ENCODE measurements at places on chromosomes 5 and 9. TPM values are rescaled to one million over a fixed set of nuclear protein-coding genes. Genes with fewer than 3 reads are reported as not detected.
A peak's percentile ranks its signal among the peaks of the same experiment; 100 is the strongest.

- no peaks in the 10 kb centered on the region for H3K4me1 ChIP-seq
- H3K27me3 ChIP-seq = no peaks in the 10 kb centered on the region
- no peak overlapping the region for H3K4me3 ChIP-seq
Measured at GRCh38 chr5:172010278-172010677, 3.8 kb upstream of the FBXW11 start.

GRCh38 chr9:92983984-92984589 is 36.8 kb downstream of the FGD3 start:
- no peaks in the 10 kb centered on the region for H3K36me3 ChIP-seq
- no peak overlapping the region for H3K27ac ChIP-seq
- H3K4me1 ChIP-seq = no peaks in the 10 kb centered on the region
- no peaks in the 10 kb centered on the region for H3K27me3 ChIP-seq
- DNase-seq = no peak

Gene TEX48
- total RNA-seq = not detected

DNA sequence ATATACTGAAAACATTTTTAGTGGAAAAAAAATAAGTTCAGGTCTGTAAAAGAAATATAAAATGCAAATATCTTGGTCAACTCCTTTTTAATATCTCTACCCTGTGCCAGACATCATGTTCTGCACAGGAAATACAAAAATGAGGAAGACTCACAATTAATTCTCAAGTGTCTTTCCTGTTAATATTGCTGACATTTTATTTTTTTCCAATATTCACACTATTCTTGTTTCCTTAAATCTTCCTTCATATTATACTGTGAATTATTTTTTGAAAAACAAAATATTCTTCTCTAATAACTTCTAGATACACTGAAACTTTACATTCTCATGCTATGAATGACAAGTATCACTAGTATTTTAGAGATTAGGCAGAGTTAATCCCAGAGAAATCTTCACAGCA is 334.7 kb upstream of the FTMT start:
- no peak overlapping the region for H3K27ac ChIP-seq
- H3K4me3 ChIP-seq = no peak overlapping the region
- no peak for DNase-seq
- no peaks in the 10 kb centered on the region for H3K36me3 ChIP-seq
- H3K27me3 ChIP-seq = no peaks in the 10 kb centered on the region
- no peaks in the 10 kb centered on the region for H3K4me1 ChIP-seq

DNA sequence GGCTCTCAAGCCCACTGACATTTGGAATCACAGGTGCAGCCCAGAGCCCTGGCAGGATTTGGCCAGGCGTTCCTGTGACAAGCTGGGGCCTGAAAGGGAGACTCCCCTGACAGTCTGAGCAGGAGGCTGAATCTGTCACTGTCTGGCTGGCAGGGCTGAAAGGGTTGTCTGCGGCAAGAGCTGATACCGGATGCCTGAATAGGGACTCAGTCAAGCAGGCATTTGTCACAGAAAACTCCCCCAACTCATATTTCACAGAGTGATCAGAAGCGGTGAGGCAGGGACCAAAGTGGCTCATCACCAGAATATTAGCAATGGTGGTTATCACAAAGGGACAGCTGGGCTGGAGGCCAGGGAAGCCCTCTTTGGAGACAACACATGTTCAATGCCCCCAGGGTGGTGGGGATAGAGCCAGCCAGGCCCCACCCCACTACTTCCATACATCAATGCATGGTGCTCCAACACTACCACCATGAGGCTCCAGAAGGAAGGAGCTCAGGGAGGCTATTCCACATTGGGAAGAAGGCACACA is 295.5 kb downstream of the DTWD2 start:
- H3K27ac ChIP-seq = no peak overlapping the region
- H3K4me1 ChIP-seq = no peaks in the 10 kb centered on the region
- H3K36me3 ChIP-seq = no peaks in the 10 kb centered on the region
- no peaks in the 10 kb centered on the region for H3K27me3 ChIP-seq

DNA sequence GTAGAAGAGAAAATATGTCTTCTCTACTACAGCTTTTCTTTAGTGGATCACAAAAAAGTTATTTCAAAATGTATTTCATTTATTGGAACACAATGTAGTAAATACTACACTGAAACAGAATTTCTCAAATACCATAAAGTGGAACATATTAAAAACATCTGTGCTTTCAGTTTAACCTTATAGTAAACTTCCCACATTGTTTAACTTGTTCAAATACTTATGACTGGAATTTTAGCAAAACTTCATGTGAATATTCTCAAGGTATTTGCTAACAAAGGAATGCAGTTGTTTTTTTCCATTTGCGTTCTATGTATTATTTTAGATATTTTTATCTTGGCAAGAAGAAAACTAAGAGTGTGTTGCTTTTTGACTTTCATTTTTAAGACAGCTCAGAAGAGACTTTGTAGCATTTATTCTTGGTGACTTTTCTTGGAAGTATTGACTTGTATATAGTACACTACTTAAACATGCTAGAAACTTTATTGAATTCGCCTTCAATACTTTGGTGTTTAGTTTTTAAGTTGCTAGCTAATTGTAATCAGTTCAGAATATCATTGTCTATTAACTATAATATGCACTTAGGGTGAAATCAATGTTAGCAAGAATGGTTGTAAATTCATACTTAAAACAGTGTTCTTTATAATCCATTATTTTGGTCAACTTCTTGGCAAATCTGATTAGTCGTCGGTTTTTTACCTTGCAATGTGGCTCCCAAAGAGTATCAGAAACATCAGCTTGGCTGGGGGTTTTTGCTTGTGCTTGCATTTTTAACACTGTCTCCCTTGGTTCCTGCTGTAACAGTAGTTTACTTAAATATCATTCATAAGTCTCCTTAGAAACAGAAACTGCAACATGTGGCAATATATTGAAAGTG is 5.0 kb upstream of the RHOBTB3 start:
- no peaks in the 10 kb centered on the region for H3K36me3 ChIP-seq
- H3K27me3 ChIP-seq = no peaks in the 10 kb centered on the region
- H3K27ac ChIP-seq = peak overlapping the region; percentile 99
- H3K4me3 ChIP-seq = no peak overlapping the region
- peaks cover 19% of the 10 kb centered on the region for H3K4me1 ChIP-seq

DNA sequence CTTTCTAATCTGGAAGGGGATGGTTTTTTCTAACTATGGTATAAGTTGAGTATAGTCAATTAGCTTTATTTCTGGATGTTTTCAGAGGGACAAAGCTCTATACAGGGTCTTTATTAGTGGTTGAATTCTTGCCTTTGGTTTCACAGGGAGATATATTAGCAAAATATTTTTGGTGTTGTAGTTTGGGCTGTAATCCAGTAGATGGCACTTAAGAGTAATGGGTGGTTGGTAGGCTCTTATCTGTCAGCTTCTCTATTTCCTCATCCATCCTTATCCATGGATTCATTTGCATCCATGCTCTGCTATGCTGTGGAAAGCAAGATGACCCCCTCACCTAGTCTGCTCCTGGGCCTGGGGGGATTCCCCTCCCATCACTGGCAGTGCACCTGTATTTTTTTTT is 363.6 kb upstream of the CYLC2 start:
- H3K4me3 ChIP-seq = no peak overlapping the region
- H3K27ac ChIP-seq = no peak overlapping the region
- DNase-seq = no peak
- H3K4me1 ChIP-seq = no peaks in the 10 kb centered on the region
- no peaks in the 10 kb centered on the region for H3K27me3 ChIP-seq
- no peaks in the 10 kb centered on the region for H3K36me3 ChIP-seq

Gene IQGAP2
- total RNA-seq = 11.8 TPM

GRCh38 chr9:132193227-132194124 is 31.6 kb downstream of the NTNG2 start:
- no peak for DNase-seq
- H3K27ac ChIP-seq = no peak overlapping the region
- no peaks in the 10 kb centered on the region for H3K36me3 ChIP-seq
- no peaks in the 10 kb centered on the region for H3K27me3 ChIP-seq
